Calu3 (cell line): ENCODE measurements at places on chromosomes 1 and 21. TPM values are rescaled to one million over a fixed set of nuclear protein-coding genes. Genes with fewer than 3 reads are reported as not detected.

DNA sequence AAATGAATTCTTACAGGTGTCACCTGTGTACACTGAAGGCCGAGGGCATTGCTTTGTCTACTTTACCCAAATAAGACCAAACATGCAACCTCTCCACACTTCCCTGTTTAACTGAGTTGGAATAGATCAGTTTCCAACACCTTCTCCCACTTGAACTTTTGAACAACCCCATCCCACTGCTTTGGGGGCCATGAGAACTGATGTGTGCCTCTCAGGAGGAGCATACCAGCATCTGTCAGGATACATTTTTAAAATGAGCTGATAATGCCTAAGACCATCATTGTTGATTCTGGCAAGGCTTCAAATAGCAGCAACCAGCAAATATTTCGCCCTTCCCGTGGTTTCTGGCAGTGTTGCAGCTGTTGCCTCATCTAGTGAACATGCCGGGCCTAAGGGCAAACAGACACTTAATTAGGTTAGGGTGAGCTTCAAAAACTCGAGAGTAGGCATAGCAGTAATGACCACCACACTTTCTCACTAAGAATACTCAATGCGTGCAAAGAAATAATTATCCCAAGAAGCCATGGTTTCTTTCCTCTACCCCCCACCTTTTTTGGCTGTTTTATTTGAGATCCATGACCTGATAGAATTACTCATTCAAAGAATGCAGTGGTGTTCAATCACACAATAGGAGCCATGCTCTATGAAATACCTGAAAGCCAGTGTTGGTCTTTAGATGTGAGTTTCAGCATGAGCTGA, 63.7 kb downstream of the MAP10 start:
- peak; percentile 6 for DNase-seq
- H3K36me3 ChIP-seq, result no peaks in the 10 kb centered on the region
- H3K27me3 ChIP-seq, result peaks cover 9% of the 10 kb centered on the region
- H3K4me1 ChIP-seq, result no peaks in the 10 kb centered on the region

The ERG gene
- total RNA-seq, result not detected in 2 replicates

- H3K36me3 ChIP-seq, result no peaks in the 10 kb centered on the region
- peaks cover 49% of the 10 kb centered on the region for H3K27me3 ChIP-seq
- no peak for DNase-seq
- H3K27ac ChIP-seq, result no peak overlapping the region
- no peak overlapping the region for H3K4me3 ChIP-seq
- H3K4me1 ChIP-seq, result peaks cover 19% of the 10 kb centered on the region
Observed at GRCh38 chr1:47643306-47644211, 205.7 kb downstream of the FOXD2 start.

DNA sequence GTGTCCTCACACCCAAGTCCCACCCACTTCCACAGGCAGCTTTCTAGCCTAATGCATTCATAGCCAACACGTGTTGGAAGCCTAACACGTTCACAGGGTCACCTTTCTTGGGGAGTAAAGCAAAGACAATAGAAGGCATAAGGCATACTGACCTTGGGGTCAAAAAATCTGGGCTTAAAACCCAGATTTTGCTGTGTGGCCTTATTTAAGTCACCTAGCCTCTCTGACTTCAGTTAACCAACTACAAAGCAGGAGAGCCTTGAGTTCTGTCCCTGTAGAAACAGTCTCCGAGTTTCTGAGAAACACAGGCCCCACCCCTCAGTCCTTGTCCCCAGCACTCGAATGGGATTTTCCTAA, 1.4 kb downstream of the TNNT2 start:
- H3K36me3 ChIP-seq, result peaks cover 27% of the 10 kb centered on the region
- H3K27me3 ChIP-seq, result peaks cover 85% of the 10 kb centered on the region
- no peak overlapping the region for H3K27ac ChIP-seq
- no peak overlapping the region for H3K4me3 ChIP-seq
- H3K4me1 ChIP-seq, result peaks cover 4% of the 10 kb centered on the region

GRCh38 chr1:8472668-8473067, 154.8 kb downstream of the SLC45A1 start:
- H3K4me1 ChIP-seq, result no peaks in the 10 kb centered on the region
- DNase-seq, result no peak
- no peak overlapping the region for H3K27ac ChIP-seq
- no peak overlapping the region for H3K4me3 ChIP-seq
- no peaks in the 10 kb centered on the region for H3K27me3 ChIP-seq
- peaks cover 4% of the 10 kb centered on the region for H3K36me3 ChIP-seq

- H3K4me1 ChIP-seq, result no peaks in the 10 kb centered on the region
- no peak overlapping the region for H3K27ac ChIP-seq
- no peak for DNase-seq
Observed at GRCh38 chr1:235441159-235441685, 63.0 kb downstream of the B3GALNT2 start.

The PDZK1 gene
- total RNA-seq, result 1.3 and 3.3 TPM in 2 replicates

The AIDA gene
- total RNA-seq, result 41.2 and 46.2 TPM in 2 replicates

- peak overlapping the region; percentile 63 for H3K4me3 ChIP-seq
- H3K4me1 ChIP-seq, result peaks cover 8% of the 10 kb centered on the region
- H3K36me3 ChIP-seq, result peaks cover 31% of the 10 kb centered on the region
- DNase-seq, result peak; percentile 76
Observed at GRCh38 chr1:205430696-205431305, 8.9 kb upstream of the LEMD1 start.

- peaks cover 23% of the 10 kb centered on the region for H3K36me3 ChIP-seq
- peak within 1 kb of the TSS; percentile 78 for H3K4me3 ChIP-seq
- no peaks in the 10 kb centered on the region for H3K27me3 ChIP-seq
- DNase-seq, result peak; percentile 80
- H3K27ac ChIP-seq, result peak within 1 kb of the TSS; percentile 63
- H3K4me1 ChIP-seq, result peaks cover 7% of the 10 kb centered on the region
Observed at GRCh38 chr1:78649628-78650027, at the start of gene IFI44. Gene IFI44 (plus strand): TSS chr1:78649831. CDS start chr1:78650196, 365 bp downstream.

GRCh38 chr1:28028873-28029654, 59.3 kb downstream of the EYA3 start:
- H3K36me3 ChIP-seq, result no peaks in the 10 kb centered on the region
- DNase-seq, result no peak
- H3K4me1 ChIP-seq, result no peaks in the 10 kb centered on the region
- H3K27ac ChIP-seq, result no peak overlapping the region

DNA sequence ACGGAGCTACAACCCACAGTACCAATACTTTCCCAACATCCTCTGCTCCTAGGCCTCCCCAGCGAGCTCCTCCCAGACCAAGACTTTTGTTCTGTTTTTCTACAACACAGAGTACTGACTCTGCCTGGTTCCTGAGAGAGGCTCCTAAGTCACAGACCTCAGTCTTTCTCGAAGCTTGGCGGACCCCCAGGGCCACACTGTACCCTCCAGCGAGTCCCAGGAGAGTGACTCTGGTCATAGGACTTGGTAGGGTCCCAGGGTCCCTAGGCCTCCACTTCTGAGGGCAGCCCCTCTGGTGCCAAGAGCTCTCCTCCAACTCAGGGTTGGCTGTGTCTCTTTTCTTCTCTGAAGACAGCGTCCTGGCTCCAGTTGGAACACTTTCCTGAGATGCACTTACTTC, 20.6 kb downstream of the PLA2G5 start:
- H3K27ac ChIP-seq, result no peak overlapping the region
- DNase-seq, result no peak
- peaks cover 32% of the 10 kb centered on the region for H3K27me3 ChIP-seq
- no peaks in the 10 kb centered on the region for H3K4me1 ChIP-seq
- H3K4me3 ChIP-seq, result no peak overlapping the region
- no peaks in the 10 kb centered on the region for H3K36me3 ChIP-seq

The MARK1 gene
- total RNA-seq, result 1.8 and 3.0 TPM in 2 replicates

GRCh38 chr1:9721606-9722377, 70.3 kb downstream of the PIK3CD start:
- no peaks in the 10 kb centered on the region for H3K4me1 ChIP-seq
- H3K4me3 ChIP-seq, result no peak overlapping the region
- H3K27ac ChIP-seq, result no peak overlapping the region
- peak; percentile 50 for DNase-seq

GRCh38 chr1:210624722-210625121, 296.0 kb downstream of the HHAT start:
- H3K4me1 ChIP-seq, result no peaks in the 10 kb centered on the region
- DNase-seq, result no peak
- peaks cover 14% of the 10 kb centered on the region for H3K27me3 ChIP-seq
- no peak overlapping the region for H3K4me3 ChIP-seq
- no peaks in the 10 kb centered on the region for H3K36me3 ChIP-seq

GRCh38 chr21:46556802-46557201, 48.1 kb downstream of the S100B start:
- no peak overlapping the region for H3K4me3 ChIP-seq
- H3K27me3 ChIP-seq, result no peaks in the 10 kb centered on the region
- H3K27ac ChIP-seq, result no peak overlapping the region
- H3K4me1 ChIP-seq, result no peaks in the 10 kb centered on the region

The LYSMD1 gene
- total RNA-seq, result 7.6 and 9.7 TPM in 2 replicates

The TNFAIP8L2 gene
- not detected in 2 replicates for total RNA-seq

DNA sequence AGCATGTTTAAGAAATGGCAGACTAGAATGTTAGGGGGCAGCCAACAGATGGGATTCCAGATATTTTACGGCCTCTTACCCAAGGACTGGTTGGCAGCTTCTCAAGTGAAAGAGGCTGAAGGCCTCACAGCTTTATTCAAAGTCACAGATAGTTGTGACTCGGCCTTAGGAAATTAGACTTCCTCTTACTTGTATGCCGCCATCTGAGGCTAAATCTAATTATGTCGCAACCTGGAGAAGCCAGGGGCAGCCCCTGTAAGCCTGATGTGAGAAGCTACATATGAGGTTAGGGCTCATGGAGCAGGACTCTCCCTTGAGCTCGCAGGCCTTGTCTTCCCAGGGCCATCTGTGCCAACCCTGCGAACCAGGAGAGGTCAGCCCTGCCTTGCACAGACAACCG, 352.5 kb downstream of the HHAT start:
- no peak overlapping the region for H3K4me3 ChIP-seq
- no peak for DNase-seq
- no peaks in the 10 kb centered on the region for H3K36me3 ChIP-seq
- H3K27ac ChIP-seq, result no peak overlapping the region
- no peaks in the 10 kb centered on the region for H3K4me1 ChIP-seq

The CRB1 gene
- not detected in 2 replicates for total RNA-seq

The LCE3A gene
- total RNA-seq, result not detected in 2 replicates

The C1QC gene
- not detected in 2 replicates for total RNA-seq

The FOXD2 gene
- total RNA-seq, result 0.68 and 0.78 TPM in 2 replicates

GRCh38 chr1:242225767-242226573, 227.1 kb upstream of the MAP1LC3C start:
- no peak overlapping the region for H3K27ac ChIP-seq
- H3K27me3 ChIP-seq, result no peaks in the 10 kb centered on the region
- H3K4me1 ChIP-seq, result peaks cover 18% of the 10 kb centered on the region
- H3K36me3 ChIP-seq, result no peaks in the 10 kb centered on the region
- H3K4me3 ChIP-seq, result no peak overlapping the region

DNA sequence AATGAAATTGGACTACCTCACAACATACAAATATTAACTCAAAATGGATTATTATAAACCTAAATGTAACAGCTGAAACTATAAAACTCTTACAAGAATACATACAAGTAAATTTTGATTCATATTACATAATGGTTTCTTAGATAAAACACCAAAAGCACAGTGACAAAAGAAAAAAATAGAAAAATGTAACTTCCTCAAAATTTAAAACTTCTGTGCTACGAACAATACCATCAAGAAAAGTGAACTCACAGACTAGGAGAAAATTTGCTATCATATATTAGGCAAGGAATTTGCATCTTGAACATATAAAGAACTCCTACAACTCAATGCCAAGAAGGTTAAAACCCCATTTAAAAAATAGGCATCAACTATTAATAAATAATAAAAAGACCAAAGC, 31.2 kb downstream of the ANGPTL3 start:
- peaks cover 8% of the 10 kb centered on the region for H3K36me3 ChIP-seq
- no peak overlapping the region for H3K27ac ChIP-seq
- DNase-seq, result no peak
- H3K4me1 ChIP-seq, result no peaks in the 10 kb centered on the region

DNA sequence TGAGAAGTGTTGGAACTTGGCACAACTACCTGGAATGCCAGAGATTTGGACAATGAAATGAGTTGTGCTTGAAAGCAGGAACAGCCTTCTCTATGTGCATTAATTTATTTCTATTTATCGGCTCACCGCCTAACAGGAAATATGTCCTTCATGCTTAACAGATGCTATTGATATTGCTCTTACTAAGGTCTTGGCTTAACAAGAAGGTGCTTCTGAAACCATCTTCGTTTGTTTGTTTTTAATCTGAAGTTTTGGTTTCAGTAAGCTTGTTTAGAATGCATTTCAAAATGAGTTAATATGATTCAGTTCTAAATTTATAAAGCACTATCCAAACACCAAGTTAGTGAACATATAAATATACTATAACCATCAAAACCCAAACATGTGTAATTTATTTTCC, 898.3 kb upstream of the B3GALT2 start:
- H3K4me3 ChIP-seq, result no peak overlapping the region
- H3K4me1 ChIP-seq, result no peaks in the 10 kb centered on the region
- no peak for DNase-seq

- no peaks in the 10 kb centered on the region for H3K4me1 ChIP-seq
- H3K4me3 ChIP-seq, result no peak overlapping the region
- H3K27me3 ChIP-seq, result peaks cover 30% of the 10 kb centered on the region
- no peak overlapping the region for H3K27ac ChIP-seq
- no peak for DNase-seq
Observed at GRCh38 chr1:90319918-90320317, 325.0 kb downstream of the ZNF326 start.

DNA sequence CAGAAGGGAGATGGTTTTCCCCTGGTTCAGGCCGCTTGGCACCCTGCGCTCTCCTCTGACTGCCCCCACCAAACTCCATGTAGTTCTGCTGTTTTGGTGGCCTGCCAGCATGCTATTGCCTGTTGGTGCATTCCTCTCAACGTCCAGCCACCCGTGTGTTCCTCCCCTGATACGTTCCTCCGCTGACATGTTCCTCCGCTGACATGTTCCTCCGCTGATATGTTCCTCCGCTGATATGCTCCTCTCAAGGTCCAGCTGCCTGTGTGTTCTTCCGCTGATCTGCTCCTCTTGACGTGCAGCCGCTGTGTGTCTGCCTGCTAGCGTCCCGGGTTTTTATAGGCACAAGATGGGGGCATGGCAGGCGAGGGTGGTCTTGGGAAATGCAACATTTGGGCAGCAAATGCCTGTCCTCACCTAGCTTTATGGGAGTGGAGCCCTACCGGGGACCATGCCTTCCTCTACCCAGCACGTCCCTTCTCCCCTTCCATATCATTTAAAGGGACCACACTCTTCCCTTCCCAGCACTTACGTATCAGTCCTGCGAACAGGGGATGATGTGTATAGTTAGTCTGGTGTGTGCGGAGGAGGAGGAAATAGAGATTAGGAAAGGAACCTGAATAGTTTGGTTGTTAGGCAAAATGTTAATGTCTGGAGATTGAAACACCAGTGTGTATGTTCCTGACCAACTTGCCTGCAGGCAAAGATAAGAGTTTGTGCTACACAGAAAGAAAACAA, 40.6 kb upstream of the PLA2G5 start:
- H3K36me3 ChIP-seq, result no peaks in the 10 kb centered on the region
- H3K4me3 ChIP-seq, result no peak overlapping the region
- no peaks in the 10 kb centered on the region for H3K27me3 ChIP-seq
- DNase-seq, result no peak
- H3K27ac ChIP-seq, result no peak overlapping the region

GRCh38 chr1:12400027-12400693, 170.3 kb downstream of the VPS13D start:
- no peak for DNase-seq
- H3K27ac ChIP-seq, result no peak overlapping the region
- H3K4me1 ChIP-seq, result peaks cover 8% of the 10 kb centered on the region
- H3K4me3 ChIP-seq, result no peak overlapping the region
- H3K36me3 ChIP-seq, result peaks cover 7% of the 10 kb centered on the region

GRCh38 chr1:56811331-56811730, 7.9 kb downstream of the FYB2 start:
- DNase-seq, result peak; percentile 34
- no peaks in the 10 kb centered on the region for H3K36me3 ChIP-seq
- H3K27ac ChIP-seq, result no peak overlapping the region

GRCh38 chr1:171740987-171741871, 636 bp downstream of the VAMP4 start:
- H3K36me3 ChIP-seq, result peaks cover 35% of the 10 kb centered on the region
- H3K27me3 ChIP-seq, result no peaks in the 10 kb centered on the region
- H3K4me1 ChIP-seq, result peaks cover 22% of the 10 kb centered on the region
- H3K27ac ChIP-seq, result peak overlapping the region; percentile 95
- H3K4me3 ChIP-seq, result peak overlapping the region; percentile 89
